ENCODE measurements at places on chromosomes 5 and 9.

DNA sequence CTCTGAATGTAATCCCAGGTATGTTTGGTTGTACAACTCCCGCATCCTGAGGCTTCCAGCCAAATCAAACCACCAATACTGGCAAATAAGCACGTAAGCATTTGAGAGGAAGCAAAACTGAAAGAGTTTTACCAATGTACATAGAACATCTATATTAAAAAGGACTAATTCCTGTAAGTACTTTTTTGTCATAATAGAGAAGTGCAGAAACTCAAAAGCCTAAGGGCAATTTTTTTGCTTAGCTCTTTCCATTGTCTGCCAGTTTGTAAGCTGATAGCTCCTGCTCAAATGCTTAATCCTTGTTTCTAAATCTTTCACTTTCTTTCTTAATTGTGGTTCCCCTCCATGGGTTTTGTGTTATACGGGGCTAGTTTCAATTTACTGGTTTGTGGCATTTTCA lies 1151.8 kb downstream of the CDH12 start:
- DNase-seq: no peak

DNA sequence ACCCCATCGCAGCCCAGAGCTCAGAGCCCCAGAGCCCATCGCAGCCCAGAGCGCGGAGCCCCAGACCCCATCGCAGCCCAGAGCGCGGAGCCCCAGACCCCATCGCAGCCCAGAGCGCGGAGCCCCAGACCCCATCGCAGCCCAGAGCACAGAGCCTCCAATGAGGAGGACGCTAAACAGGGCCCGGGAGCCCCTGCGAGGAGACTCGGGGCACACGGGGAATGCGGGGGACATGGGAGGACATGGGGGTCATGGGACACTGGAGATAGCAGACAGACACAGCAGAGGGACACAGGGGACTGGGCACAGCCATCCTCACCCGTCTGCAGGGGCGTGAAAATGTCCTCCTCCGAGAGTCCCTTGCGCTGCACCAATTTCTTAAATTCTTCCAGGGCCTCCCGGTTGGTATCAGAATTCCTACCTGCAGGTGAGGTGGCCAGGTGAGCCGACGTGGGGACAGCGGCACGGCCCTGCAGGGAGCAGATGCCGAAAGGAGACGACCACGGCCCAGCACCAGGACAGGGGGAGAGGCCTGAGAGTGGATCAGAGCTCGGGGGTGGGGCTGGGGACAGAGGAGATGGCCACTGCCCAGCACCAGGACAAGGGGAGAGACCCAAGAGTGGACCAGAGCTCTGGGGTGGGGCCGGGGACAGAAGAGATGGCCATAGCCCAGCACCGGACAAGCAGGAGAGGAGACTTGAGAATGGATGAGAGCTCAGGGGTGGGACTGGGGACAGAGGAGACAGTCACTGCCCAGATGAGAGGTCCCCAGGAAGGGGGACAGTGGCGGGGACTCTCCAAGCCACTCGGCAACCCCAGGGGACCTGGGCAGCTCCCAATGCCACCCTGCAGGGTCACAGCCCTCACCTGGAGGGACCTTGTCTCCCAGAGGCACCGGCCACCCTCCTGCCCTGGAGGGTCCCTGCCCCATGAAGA lies 2.8 kb downstream of the OBP2B start:
- no peak for DNase-seq

DNA sequence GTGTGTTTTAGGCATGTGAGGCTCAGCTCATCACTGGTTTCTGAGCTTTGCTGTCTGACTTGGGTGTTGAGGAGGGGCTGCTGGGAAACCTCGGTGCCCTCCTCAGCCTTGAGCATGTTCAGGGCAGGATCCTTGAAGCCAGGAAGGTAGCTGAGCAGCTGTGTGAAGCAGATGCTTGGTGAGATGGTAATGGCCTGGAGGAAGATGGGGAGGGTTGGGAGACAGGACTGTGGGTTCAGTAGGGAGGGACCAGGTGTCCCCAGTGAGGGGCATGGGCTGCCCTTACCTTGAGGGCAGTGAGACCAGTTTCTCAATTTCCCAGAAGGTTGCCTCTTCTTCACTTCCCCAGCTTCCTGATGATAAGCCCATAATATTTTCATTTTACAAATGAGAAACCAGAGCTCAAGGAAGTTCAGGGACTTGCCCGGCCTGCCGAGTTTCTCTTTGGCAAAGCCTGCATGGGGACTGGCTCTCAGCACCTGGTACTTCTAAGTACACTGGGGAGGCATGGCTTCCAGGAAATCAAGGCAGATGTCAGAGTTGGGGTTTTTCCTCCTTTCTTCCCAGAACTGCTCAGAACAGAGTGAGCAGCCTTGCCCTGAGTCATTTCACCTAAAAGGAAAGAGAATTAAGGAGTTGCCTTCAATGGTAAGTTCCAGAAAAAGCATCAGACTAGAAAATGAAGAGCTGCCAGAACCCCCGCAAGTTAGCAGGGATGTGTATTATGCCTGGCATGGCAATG lies 225.7 kb downstream of the MAST4 start:
- no peak for DNase-seq

- DNase-seq: no peak
Measured at GRCh38 chr5:78905084-78905938, 79.8 kb downstream of the ARSB start.

- DNase-seq: no peak
Measured at GRCh38 chr5:95826949-95827891, 4.7 kb upstream of the GLRX start.

DNA sequence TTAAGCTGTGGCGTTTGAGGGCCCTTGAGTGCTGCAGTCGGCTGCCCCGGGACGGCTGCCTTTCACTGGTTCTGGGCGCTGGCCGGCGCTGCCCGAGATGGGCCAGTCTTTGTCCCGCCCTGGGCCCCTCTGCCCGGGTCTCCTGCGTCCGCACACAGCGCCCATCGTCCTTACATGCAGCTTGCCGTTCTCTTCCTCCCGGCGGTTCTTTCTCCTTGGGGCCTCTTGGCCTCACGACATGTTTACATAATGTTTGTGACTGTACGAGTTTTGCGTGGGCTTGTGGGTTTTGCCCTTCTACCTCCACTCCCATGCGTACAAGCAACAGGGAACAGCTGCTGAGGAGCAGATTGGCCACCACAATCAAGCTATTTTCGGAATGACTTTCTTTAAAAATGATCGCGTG lies 618 bp downstream of the TNPO1 start:
- DNase-seq: no peak

DNA sequence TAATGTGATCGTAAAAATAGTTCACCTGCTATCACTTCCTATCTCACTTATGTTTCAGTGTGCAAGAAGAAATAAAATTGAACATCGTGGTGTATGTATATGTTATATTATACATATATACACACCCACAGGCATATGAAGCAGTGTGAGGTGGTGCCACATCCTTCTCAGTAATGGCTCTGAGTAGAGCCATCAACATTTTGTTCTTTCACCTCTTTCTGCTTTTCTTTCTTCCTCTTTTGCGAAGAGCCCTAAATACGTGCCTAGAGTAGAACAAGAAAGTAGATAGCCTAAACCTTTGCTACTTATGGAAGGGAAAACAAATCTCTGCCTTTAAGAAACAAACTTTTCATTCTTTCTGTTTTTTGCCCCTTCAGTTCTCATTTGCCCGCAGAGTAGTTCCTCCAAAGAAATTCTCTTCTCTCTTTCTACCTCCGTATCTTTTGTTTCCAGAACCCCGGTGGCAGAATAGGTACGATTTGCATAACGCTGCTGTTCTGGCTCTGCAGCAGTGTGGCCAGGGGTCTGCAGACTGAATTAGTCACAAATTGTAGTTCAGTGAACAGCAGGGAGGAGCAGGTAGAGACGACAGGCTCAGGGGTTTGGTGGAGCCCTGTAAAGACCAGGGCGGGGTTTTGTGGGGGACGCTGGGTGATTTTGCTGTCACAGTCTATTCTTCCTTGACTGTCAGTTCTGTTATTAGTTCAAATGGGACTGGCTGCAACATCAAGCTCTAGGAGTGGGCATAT lies 40.5 kb upstream of the PJA2 start:
- no peak for DNase-seq

DNA sequence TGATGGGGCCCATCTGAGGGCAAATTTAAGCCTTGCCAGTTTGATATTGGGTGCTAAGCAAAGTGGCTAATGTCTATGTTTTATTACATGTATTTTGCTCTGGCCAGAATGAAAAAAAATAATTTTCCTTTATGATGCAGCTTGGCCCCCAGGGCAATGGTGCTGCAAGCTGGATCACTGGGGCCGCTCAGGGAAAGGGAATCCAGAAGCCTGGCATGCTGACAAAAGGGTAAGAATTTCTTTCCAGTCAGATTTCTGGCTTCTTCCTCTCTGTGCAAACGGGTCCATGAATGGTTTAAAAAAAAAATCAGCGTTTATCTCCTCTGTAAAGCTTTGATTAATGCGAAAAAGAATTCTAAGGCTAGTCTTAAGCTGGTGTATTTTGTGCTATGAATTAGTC lies 138.4 kb downstream of the MAPKAP1 start:
- DNase-seq: no peak

- no peak for DNase-seq
Measured at GRCh38 chr5:151054709-151055108, 26.1 kb downstream of the TNIP1 start.

- DNase-seq: no peak
Measured at GRCh38 chr9:21815643-21816042, 13.2 kb downstream of the MTAP start.

DNA sequence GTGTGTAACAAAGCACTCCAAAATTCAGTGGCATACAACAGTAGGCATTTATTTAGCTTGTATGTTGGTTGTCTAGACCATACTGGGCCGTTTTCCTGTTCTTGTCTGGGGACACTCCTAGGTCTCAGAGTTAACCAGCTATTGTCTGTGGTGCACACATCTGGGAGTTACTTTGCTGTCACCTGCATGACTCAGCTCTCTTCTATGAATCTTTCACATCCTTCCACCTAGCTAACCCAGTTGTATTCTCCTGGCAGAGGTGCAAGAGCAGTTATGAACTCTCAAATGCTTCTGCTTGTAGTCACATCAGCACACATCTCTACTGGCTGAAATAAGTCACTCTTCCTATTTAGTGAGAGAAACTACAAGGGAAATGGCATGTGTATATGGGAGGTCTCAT lies 138.1 kb downstream of the BAAT start:
- no peak for DNase-seq

DNA sequence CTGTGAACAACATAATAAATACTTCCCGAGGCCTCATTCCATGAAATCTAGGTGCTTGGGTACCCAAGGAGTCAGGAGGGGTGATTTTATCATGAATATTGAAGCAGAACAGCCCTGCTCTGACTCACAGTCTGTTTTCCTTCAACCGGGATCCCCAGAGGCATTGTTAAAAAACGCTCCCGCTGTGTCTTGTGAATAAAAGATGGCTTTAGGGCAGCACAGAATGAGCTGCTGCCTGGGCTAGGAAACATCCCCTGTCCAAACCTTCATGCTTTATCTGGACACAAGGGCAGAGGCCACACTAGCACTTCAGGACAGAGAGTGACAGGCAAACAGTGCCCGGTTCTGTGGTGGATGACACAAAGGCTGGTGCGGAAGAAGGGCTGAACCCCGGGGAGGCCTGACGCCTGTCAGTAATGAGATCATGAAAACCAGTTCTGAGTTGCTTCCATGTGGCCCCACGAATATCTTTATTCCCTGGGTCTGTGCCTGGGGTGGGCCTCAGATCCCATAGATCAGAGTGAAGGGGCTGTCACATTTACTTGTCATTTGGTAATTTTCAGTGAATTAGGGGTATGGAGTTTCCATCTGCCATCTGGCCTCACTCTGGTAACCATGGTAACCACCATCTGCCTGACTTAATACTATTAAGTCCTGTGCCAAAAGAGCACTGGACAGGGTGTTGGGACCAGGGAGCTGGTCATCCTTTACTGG lies 2.6 kb downstream of the IGFBPL1 start:
- no peak for DNase-seq

DNA sequence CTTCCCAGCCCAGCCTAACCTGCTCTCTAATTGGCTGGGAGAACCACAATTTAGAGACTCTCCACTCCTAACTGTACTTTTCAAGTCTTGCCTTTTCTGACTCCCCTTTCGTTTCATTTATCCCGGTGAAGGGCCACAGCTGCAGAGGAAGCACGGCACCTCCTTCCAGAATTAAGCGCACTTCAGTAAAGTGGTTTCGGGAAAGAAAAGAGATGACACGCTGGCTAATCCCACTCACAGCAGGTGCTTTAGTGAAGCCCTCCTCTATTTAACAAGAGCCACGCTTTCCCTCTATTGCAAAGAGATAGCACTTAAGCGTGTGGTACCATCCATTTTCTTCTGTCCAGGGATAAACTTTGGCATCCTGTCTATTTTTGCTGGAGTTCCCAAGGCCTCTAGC lies 4.8 kb downstream of the DNAH5 start:
- peak; percentile 40 for DNase-seq

DNA sequence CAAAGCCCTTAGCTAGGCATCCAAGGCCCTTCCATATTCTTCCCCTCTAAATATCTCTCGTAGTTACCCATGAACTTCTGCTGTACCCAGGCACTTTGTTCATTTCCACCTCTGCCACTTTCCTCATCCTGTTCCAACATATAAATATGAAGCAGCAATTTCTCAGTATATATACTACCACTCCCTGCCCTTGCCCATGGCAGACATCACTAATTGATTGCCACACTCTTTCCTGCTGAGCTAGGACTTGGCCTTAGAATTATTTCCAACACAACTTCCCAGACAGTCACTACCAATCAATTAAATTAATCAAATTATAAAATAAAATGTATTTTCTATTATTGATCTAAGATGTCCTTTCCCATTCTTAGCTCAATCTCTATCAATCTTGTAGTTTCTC lies 8.5 kb downstream of the INSYN2B start:
- DNase-seq: no peak

- DNase-seq: no peak
Measured at GRCh38 chr9:128902351-128903078, 18.3 kb upstream of the PHYHD1 start.

- DNase-seq: no peak
Measured at GRCh38 chr9:37575001-37575400, 1.2 kb downstream of the FBXO10 start.

GRCh38 chr9:10230512-10230911 lies 382.3 kb downstream of the PTPRD start:
- DNase-seq: no peak

GRCh38 chr5:179165421-179166170 lies 105.4 kb downstream of the ZNF354C start:
- DNase-seq: no peak

DNA sequence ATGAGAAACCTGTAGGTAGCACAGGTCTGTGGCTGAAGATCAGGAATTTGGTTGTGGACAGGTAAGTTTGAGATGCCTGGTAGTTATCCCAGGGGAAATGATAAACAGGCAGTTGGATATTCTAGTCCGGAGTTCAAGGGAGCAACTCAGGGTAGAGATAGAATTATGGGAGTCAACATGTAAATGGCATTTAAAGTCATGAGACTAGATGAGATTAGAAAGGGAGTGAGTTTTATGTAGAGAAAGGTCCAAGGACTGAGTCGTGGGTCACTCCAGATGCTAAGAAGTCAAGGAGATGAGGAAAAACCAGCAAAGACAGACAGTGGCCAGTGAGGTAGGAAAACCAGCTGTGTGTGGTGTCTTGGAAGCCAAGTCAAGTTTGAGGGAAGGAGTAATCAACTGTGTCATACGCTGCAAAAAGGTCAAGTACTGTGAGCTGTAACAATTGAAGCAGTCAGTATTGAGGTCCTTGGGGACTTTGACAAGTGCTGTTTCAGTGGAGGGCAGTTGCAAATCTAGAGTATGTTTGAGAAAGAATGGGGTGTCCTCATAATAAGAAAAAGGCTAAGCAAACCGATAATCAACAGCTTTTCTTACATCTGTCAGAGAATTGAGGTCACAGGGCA lies 18.2 kb downstream of the GNPDA1 start:
- no peak for DNase-seq
